Activated T-helper 1 cell treated with anti-CD3 and anti-CD28 coated beads, Interleukin-12 subunit alpha, Interleukin-12 subunit beta, Interleukin-2, Interleukin-4 antibody, amounts not matched to agents 30 ng/mL and 10 ng/mL and 1 ng/mL, durations not matched to agents 14 hours and 24 hours and 36 hours (primary cell): ENCODE measurements at places on chromosomes 12 and 14.

- no peak for DNase-seq
Observed at GRCh38 chr14:104641753-104642539, 37.4 kb upstream of the TMEM179 start.

GRCh38 chr14:45785240-45785639 lies 532.2 kb upstream of the MIS18BP1 start:
- DNase-seq, result no peak

GRCh38 chr12:70919597-70920035 lies 922 bp downstream of the PTPRR start:
- no peak for DNase-seq

- no peak for DNase-seq
Observed at GRCh38 chr12:51382173-51382572, 9.0 kb downstream of the GALNT6 start.

GRCh38 chr12:9925705-9926393 lies 6.3 kb downstream of the CLEC2A start:
- DNase-seq, result no peak

GRCh38 chr12:53056901-53057300 lies 7.0 kb downstream of the TNS2 start:
- DNase-seq, result no peak

- DNase-seq, result no peak
Observed at GRCh38 chr14:54857830-54858269, 44.8 kb downstream of the GCH1 start.

GRCh38 chr12:6106218-6106617 lies 18.3 kb downstream of the VWF start:
- DNase-seq, result no peak
